NB4 (cell line): ENCODE measurements at places on chromosomes 1 and 21.

DNA sequence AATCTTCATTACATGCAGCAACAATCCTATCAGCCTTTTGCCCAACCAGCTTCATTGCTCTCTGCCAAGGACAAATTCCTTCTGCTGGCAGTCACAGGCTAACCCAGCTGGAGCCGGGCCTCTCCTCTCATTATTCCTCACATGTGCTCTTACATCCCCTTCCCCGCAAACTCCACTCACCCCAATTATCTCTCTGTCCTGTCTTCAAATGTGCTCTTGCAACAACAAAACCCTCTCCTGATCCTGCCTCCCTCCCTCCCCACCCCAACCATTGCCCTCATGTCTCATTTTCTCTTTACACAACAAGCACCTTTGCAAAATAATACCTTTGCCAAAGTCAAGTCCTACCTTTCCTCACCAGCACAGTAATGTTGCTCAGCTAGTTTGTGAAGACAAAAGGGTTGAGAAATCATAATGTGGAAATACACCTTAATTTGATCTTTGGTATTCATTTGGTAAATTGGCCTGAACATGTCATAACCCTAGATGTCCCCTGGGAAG is 36.0 kb upstream of the DHCR24 start:
- DNase-seq = no peak

DNA sequence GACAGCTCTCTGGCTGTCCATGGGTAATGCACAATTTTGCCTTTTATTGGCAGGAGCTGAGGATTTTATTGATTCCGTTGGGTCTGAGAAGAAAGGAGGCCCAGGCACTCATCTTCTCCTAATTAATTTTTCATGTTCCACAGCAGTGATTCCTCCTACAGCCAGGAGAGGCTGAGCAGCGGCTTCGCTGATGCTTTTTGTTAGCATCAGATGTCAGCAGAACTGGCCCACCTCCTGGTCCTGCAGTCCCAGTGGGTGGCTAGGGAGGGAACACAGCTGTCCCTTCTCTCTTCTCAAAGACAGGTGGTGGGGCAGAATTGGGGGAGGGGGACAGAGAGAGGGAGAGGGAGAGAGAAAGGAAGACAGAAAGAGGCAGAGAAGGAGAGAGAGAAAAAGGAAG is 5.7 kb downstream of the MT1HL1 start:
- no peak for DNase-seq

GRCh38 chr1:3459940-3460671 is 5.6 kb downstream of the ARHGEF16 start:
- DNase-seq = no peak

GRCh38 chr1:221687836-221688487 is 53.9 kb downstream of the DUSP10 start:
- no peak for DNase-seq
